CD8-positive, alpha-beta T cell (primary cell): ENCODE measurements at places on chromosomes 12 and 14. TPM values are rescaled to one million over a fixed set of nuclear protein-coding genes. Genes with fewer than 3 reads are reported as not detected.

The TMEM229B gene
- total RNA-seq: 4.8 TPM

The TAS2R8 gene
- total RNA-seq: not detected

The VASH1 gene
- total RNA-seq: 3.0 TPM

The JAG2 gene
- total RNA-seq: 0.84 TPM

GRCh38 chr12:12474471-12474928 is 88.2 kb downstream of the DUSP16 start:
- no peak for DNase-seq

DNA sequence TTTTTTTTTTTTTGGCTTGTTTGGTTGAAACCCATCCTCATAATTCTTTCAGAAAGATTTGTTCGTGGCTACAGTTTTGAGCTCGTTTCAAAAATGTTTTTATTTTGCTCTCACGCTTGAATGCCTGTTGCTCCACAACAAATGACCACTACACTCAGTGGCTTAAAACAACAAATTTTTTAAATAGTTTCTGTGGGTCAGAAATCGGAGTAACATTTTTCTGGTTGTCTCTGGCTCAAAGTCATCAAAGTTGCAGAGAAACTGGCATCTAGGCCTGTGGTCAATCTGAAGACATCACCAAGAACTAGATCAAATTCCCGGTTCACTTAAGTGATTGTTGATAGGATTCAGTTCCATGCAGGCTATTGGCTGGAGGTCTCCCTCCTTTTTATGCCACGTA is 560.0 kb downstream of the SNAPC1 start:
- no peak for DNase-seq

DNA sequence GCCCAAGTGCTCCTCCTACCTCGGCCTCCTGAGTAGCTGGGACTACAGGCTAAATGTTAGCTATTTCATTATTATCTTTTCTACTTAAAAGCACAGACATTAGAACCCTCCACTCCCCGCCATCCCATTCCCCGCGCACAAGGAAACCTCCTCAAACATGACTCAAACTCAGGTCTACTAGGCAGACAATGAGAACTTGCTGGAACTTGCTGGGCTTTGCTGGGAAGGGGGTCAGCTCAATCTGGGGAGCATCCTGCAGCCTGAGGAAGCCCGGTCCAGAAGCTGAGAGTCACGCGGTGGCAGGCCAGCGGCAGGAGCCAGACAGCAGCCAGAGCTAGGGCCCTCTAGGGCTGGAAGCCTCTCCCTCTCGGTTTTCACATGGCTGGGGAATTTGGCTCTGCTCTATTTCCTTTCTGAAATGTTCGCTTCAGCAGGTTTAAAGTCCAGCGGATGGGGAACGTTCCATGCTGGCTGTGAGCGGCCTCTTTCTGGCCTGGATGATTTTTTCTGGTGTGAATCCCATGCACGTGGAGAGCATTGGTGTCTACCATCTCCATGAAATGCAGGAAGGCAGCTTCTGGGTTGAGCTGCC is 68.5 kb downstream of the SLC6A12 start:
- DNase-seq: no peak

DNA sequence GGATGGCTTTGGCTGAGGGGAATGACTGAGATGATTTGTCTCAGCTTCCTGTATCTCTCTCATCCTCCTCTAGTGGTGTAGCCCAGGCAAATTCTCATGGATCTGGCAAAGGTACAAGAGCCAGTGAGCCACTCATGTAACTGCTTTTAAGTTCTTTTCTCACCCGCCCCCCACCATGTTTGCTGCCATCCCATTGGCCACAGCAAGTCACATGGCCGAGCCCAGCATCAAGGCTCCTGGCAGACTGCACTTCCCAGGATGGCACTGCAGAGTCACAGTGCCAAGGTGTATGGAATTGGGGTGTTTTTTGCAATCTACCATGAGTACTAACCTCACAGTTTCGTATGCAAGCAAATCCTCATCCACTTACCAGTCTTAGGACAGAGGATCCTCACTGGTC is 50.9 kb downstream of the CHST11 start:
- no peak for DNase-seq

- no peak for DNase-seq
These were observed 24.2 kb downstream of the NUAK1 start for GRCh38 chr12:106114447-106115068.
